CD4-positive, alpha-beta T cell treated with Interferon gamma for 1 hour (primary cell): ENCODE measurements at places on chromosomes 3 and 15.
A peak's percentile ranks its signal among the peaks of the same experiment; 100 is the strongest.

DNA sequence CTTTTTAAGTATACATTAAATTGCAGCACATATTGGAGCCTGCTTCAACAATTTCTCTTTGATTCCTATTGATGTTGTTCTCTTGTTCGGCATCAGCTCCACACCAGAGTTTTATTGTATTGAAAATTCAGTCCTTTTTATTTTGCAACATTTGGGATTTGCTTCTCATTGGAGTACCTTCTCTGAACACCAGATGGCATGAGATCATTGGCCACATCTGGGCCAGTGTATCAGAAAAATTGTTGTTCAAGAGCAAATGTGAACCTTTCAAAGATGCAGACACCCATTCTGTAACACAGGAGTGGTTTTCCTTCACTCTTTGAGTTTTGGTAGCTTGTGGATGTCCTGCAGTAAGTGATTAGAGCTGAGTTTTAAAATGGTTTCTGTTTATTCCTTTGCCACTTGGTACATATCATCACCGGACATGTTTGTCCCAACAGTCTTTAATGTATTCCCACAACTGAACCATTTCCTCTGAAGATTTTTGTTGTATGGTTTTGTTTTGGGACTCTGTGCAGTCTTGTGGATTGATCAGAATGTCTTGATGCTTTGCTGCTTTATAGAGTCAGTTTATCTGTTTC lies 96.1 kb downstream of the MCTP2 start:
- no peak for DNase-seq

- no peak for DNase-seq
Observed at GRCh38 chr3:133899311-133899710, 3.6 kb upstream of the RAB6B start.

- no peak for DNase-seq
Observed at GRCh38 chr3:70386846-70387245, 74.4 kb upstream of the MDFIC2 start.

- DNase-seq, result no peak
Observed at GRCh38 chr15:82768414-82769054, 37.3 kb downstream of the FSD2 start.

DNA sequence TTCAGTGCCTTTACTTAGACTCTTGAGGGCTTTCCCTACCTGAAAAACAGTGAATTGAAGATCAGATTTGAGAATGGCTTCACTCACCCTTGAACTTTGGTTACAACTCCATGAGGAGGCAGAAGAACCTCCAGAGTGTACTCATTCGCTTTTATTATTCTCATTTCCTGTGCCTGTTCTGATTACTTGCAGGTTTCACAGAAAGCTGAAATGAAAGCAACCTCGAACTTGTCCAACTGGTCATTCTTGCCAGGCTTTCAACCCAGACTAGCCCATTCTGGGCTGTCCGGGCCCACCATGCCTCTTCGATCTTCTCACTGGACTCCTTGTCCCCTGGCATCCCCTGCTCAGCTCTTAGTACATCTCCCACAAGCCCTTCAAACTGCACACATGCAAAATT lies 20.2 kb upstream of the THUMPD3 start:
- no peak for DNase-seq

DNA sequence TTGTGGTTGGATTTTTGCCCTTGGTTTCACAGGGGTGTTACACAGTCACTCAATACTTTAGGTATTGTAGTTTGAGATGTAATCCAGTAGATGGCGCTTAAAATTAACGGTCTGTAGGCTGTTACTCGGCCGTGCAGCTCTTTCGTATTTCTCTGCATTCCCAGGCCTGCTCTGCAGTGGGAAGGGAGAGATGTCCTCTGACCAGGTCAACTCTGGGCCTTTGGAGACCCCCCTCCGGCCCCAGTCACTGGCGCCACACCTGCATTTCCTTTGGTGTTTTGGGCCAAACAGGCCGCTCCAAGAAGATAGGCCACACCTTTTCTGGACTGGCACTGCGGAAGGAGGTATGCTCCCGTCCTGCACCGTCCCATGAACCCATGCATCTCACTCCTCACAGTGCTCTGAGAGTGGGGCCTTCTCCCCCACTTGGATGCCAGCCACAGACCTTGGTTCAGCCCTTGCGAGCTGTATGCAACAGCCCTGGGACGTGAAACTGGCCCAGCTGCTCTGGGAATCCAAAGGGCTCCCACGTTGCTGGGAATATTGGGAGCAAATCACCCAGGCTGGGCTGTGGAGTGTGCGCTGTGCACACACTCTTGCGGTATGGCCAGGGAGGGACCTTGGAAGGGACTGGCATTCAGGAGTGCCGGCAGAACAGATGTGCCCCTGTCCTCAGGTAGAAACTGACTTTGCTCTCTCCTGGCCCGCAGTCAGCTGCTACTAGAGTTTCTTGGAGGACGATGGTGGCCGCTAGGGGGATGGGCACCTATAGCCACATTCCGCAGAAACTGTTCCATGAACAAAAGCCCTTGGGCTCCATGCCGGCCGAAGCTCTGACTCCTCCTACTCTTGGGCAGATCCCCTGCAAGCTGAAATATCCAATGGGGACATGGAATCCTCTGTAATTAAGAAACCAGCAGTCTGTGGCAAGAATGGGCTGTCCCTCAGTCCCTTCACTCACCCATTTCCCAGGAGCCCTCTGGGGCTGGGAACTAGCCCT lies 410.5 kb upstream of the CADM2 start:
- no peak for DNase-seq

- peak; percentile 22 for DNase-seq
Observed at GRCh38 chr3:188049606-188050530, 104.1 kb upstream of the LPP start.

DNA sequence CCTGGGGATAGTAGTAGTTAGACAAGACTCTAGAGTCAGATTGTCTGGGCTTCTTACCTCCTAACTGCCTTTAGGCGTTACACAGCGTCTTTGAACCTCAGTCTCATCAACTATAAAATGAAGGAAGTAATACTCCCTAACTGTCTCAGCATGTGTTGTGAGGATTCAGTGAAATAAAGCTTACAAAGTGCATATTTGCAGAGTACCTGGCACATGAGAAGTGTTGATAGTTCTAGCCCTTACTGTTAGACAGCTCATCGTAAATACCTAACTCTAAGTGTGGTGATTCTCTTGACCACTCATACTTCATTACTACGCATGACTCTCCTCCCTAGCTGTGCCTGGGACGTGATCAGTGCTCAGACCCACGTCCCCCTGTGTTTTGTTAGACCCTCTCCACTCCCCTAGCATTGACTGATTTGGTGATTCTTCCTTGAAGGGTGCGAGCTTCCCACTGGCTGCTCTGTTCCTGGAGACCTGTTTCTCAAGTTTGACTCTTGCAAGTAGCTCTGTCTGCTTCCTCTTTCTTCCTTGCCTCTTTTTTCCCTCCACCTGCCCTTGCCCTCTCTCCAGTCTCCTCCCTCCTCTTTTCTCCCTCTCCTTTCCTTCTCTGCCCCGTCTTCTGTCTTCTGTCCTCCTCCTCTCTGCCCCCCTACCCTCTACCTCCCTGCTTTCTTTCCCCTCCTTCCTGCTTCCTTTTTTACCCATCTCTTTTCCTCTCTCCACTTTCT lies 124.2 kb downstream of the SLC25A26 start:
- no peak for DNase-seq

- DNase-seq, result no peak
Observed at GRCh38 chr15:77797270-77797669, 164.6 kb upstream of the LINGO1 start.

- DNase-seq, result no peak
Observed at GRCh38 chr3:130895690-130896488, 2.0 kb downstream of the ATP2C1 start.

- DNase-seq, result no peak
Observed at GRCh38 chr3:12301513-12301912, 12.6 kb downstream of the PPARG start.

- DNase-seq, result peak; percentile 84
Observed at GRCh38 chr15:63277038-63277892, at the start of gene APH1B. Gene APH1B (plus strand): TSS chr15:63277605. CDS start chr15:63277624, 19 bp downstream.

GRCh38 chr3:13204177-13204581 lies 130.9 kb upstream of the IQSEC1 start:
- no peak for DNase-seq

GRCh38 chr3:182795389-182795782 lies 2.1 kb downstream of the ATP11B start:
- DNase-seq, result peak; percentile 15

DNA sequence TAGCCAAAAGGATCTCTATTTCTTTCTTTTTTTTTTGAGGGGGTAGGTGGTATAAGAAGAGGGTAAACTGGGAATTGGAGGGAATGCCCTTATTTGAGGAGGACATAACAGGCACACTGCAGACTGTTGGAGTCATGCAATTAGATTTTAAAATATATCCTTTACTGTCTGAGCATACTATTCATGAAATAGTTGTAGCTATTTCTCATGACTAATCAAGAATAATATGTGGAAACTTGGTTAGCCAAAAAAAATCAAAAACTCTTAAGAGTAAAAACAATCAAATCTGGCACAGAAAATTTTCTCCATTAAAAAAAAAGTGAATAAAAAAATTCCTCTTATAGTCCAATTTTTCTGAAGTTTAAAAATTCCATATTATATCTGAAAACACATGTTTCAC lies 174.9 kb downstream of the SCAPER start:
- no peak for DNase-seq

DNA sequence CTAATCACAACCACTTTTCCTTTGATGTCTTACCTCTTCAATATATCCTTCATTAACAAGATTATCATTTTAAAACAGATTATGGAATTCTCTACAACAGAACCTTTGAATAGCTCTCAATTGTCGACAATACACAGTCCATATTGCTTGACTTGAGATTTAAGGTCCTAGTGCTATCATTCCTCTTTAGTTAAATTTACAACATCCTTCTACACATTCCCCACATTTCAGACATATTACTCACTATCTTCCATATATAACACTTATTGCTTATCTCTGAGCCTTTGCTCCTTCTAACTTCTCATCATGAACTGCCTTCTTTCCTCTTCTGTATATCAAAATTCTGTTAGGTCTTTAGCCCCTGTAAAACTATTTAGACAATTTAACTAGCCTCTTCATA lies 247.0 kb downstream of the STXBP5L start:
- no peak for DNase-seq

DNA sequence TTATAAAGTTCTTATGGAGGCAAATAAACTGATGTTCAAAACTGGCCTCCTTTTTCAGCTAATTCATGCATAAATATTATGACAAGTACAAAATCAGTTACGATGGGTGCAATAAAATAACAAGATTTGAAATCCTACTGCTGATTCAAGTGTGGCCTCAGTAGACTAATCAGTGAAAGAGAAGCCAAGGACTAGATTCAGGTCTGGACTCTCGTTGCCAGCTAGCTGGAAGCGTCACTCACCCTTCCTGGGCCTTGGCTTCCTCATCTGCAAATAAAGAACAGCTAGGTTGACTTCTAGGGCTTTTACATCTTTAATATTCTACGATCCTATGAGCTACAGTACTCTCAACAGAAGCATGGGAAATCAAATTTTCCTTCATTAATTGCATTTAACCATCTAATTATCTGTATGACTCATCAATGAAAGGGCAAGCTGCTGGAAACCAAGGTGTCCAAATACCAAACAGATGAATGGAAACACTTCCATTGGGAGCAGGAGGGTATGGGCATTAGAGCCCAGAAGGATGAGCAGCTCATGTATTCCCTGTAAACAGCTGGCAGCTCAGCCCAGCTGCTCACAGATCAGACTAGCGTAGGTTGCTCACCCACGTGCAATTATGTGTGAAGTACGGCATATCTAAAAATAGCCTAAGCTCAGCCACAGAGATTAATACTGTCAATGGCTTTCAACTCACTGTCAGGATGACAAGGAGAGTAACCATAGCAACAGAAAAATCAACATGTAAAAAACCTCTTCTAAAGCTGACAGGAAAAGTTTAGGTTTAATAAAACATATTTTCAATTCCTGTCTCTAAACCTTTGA lies 294.8 kb downstream of the PLCL2 start:
- DNase-seq, result peak; percentile 24

DNA sequence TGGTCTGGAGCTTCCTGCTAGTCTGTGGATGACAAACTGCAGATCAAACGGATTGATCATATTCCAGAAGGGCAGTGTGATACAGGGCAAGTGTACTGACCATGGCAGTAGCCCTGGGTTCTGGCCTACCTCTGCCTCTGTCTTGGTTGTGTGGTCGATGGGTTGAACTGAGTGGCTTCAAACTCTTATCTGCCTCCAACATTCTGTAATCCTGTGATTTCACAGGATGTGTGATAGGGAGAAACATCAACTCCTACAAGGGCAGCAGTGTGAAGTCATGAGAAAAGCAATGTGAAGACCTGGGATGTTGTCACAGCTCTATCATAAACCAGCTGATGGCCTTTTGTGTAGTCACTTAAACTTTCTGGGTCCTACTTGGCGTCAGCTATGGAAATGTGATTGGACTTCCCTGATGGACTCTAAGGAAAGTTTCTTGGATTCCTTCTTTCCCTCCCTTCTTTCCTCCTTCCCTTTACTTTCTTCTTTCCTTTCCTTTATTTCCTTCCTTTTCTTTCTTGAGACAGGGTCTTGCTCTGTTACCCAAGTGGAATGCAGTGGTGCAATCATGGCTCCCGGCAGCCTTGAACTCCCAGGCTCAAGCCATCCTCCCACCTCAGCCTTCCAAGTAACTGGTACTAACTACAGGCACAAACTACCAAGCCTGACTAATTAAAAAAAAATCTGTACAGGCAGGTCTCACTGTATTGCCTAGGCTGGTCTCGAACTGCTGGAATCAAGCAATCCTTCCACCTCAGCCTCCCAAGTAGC lies 114.8 kb downstream of the BBX start:
- no peak for DNase-seq

DNA sequence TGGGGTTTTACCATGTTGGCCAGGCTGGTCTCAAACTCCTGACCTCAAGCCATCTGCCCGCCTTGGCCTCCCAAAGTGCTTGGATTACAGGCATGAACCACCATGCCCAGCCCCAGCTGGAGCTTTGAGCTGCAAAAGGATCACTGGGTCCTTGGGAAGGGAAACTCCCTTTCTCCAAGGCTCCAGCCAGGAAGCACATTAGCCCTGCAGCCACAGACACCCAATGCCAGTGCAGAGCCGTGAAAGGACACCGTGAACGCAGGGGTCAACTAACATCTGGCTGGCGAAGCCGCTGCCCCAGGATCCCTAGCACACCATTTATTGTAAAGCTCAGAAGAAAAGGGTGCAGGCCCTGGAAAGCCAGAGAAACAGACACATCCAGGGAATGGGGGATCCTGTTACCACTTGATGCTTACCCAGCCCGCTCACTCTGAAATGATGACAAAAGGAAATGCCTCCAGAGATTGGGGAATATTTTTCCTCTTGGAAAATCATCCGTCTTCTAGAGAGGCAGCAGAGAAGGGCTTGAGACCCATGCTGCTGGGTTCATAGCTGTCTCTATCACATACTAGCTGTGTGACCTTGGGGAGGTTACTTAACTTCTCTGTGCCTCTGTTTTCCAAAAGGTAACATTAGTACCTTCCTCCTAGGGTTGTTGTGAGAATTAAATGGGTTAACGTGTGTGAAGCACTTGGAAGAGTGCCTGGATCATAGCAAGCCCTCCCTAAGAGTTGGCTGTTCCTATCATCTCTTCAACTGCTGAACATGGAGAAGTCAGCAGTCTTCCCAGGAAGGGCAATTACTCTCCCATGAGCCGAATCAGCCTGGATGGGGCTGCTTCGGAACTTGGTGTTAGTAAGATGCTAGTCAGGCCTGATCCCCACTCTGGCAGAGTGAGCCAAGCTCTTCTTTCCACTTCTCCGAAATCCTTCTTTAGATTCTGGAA lies 40.8 kb downstream of the LMCD1 start:
- DNase-seq, result no peak

- no peak for DNase-seq
Observed at GRCh38 chr15:39890621-39891020, 29.4 kb downstream of the GPR176 start.
